CD4-positive, alpha-beta T cell treated with Interleukin-1 beta for 1 hour (primary cell): ENCODE measurements at places on chromosomes 6 and 20.

- DNase-seq, result no peak
These were observed 48.7 kb downstream of the NCOA7 start for GRCh38 chr6:125839471-125839870.

GRCh38 chr6:170028629-170029345 lies 262.1 kb downstream of the DLL1 start:
- DNase-seq, result no peak

DNA sequence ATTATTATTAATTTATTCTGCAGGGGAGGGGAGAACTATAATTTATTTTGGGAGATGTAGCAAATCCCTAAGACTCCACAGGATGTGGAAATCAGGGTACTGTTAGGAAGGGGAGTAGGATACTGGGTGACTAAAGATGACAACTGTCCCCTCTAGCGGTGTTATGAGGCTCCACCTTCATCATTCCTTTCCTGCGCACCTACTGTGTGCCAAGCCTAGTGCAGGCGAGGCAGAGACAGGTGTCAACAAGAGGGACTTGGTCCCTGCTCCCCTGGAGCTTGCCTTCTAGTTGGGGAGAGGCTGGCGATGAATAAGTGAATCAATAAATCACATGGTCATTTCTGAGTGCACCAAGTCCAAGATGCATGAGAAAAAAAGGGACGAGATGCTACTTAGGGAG lies 65.5 kb downstream of the STK35 start:
- no peak for DNase-seq

DNA sequence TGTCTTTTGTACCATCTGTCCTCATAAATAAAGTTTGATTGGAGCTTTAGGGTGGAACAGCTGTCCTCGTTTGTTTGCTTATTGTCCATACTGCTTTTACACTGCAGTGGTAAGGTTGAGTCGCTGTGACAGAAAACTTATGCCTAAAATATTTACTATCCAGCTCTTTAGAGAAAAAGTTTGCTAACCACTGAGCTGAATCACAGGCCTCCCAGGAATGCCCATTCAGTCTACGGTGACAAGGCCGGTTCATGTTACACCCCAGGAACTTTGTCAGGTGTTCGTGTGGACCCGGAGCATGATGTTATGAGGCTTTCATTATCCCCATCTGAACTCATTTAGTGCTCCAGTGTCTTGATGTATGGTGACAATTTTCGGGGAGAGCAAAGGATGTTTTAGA lies 401.1 kb downstream of the SAMD5 start:
- DNase-seq, result no peak

GRCh38 chr20:26209171-26209941 lies 512.7 kb upstream of the ZNF337 start:
- no peak for DNase-seq

DNA sequence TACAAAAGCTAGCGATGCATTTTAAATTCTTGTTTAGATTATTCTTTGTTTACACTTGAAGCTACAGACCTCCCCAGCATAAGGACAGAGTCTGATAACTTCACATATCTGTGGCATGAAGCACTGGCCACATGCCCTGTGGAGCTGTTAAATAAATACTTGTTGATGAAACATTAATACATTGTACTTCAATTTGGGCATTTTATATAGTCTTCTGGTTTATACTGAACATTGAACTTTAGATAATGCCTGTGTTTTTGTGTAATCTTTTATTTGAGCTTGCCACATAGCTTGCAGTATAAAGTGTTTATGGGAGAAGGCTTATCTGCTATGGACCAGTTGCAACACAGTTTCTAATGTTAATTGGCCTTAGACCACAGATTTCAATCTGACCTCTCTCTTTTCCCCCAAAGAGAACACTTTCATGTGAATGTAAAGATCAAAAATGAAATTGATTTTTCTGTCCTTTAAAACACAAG lies 48.2 kb downstream of the FRK start:
- DNase-seq, result no peak

DNA sequence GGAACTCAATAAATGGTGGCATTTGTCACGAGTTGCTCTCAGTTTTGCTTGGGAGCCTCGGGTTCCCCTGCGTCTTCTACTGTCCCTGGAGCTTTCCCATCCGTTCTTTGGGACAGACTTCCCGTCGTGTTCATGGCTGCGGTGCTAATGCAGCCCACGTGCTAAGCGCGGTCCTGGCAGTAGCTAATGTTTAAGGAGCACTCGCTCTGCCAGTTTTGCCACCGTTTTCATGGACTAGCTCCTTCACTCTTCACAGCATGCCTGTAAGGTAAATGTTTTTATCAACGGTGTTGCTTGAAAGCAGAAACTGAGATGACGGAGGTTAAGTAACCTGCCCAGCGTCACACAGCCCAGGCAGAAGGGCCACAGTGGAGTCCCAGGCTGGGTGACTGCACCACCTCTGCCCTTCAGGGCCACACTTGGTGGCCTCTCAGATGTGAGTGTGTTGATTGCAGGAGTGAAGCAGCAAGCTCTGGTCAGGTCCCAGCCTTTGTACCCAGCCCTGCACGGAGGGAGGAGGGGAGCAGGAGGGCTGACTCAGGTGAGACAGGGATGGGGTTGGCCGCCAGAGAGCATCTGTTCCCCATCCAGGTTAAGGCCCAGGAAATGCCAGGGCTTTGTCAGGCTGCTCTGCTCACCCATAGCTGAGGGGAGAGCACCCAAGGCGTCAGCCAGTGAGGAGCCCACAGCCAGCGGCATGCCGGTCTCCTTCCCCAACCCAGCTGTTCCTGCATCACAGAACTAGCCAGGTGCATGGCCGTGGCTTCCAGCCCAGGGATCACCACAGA lies 181.8 kb downstream of the ZMYND8 start:
- no peak for DNase-seq

DNA sequence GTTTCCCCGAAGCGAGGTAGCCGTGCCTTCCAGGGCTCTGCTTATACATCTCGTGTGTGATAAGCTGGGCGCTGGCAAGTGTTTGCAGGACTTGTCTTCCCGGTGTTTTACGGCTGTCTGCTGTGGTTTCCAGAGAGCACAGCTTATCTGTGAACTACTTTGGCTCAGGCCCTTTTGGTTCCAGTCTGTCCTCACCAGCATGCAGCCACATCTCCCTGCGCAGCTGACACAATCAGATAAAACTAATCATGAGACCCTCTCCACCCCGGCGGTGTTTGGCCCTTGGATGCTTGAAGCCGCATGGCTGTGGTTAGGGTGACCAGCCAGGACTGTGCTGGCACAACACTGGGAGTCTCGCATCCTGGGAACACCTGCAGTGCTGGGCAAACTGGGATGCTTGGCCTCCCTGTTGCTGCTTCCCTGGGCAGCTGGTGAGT lies 241.8 kb upstream of the FOXQ1 start:
- no peak for DNase-seq

GRCh38 chr20:1833728-1834726 lies 61.2 kb upstream of the SIRPA start:
- no peak for DNase-seq

DNA sequence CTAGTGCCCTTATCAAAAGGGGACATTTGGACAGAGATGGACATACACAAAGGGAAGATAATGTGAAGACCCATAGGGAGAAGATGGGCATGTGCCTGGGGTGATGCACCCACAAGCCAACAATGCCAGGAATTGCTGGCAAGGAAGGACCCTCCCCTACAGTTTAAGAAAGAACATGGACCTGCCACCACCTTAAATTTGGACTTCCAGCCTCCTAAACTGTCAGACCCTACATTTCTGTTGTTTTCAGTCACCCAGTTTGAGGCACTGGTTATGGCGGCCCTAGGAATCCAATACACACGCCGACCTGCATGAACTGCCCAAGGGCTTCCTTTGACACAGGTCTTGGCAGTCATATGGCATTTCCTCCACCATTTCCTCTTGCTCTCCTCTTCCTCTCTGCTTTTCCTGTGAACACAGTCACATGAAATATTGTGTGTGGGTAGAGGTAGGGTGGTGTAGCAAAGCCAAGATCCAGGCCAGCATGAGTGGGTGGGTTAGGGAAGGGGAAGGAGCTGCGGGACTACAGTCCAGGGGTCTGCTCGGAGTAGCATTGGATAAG lies 115.6 kb downstream of the ZDHHC14 start:
- no peak for DNase-seq

- no peak for DNase-seq
These were observed 44.2 kb upstream of the TBX18 start for GRCh38 chr6:84808491-84809061.

DNA sequence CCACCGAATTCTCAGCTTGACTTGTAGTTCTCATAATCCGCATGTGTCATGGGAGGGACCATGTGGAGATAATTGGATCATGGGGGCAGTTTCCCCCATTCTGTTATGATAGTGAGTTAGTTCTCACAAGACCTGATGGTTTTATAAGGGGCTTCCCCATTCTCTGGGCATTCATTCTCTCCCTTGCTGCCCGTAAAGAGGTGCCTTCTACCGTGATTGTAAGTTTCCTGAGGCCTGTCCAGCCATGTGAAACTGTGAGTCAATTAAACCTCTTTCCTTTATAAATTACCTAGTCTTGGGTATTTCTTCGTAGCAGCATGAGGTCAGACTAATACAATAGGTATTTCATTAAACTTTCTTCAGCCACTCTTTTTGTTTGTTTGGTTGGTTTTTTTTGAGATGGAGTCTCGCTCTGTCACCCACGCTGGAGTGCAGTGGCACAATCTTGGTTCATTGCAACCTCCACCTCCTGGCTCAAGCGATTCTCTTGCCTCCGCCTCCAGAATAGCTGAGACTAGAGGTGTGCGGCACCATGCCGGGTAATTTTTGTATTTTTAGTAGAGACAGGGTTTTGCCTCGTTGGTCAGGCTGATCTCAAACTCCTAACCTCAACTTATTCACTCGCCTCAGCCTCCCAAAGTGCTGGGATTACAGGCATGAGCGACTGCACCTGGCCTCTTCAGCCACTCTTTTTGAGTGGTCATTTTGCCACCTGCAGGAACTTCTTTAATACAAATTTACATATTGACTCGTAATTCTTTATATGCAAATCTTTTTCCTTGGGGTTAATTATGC lies 36.3 kb downstream of the GSTA2 start:
- no peak for DNase-seq

DNA sequence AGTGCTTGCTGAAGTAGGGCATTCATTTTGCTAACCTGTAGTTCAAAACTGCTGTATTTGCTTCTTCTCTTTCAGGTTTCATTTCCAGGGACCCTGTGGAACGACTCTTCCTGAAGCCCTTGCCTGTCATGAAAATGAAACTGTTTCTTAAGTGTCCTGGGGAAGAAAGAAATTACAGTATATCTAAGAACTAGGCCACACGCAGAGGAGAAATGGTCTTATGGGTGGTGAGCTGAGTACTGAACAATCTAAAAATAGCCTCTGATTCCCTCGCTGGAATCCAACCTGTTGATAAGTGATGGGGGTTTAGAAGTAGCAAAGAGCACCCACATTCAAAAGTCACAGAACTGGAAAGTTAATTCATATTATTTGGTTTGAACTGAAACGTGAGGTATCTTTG lies 3.4 kb upstream of the NOL7 start:
- no peak for DNase-seq

DNA sequence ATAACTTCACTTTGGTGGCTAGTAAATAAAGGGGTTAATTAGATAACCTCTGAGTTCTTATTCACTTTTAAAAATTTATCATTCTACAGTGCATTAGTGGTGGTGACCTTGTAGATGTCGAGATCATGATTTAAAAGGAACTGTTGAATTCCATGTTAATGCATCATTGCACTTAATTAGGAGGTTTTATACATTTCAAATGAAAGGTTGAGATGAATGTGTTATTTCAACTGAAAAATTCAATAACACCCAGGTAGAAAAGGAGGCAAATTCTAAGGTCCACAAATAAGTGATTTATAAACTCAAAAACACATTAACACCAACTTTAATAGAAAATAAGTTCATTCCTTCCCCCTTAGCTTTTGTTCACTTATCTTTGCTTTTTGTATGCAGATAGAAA lies 58.3 kb upstream of the TMEM170B start:
- DNase-seq, result no peak

DNA sequence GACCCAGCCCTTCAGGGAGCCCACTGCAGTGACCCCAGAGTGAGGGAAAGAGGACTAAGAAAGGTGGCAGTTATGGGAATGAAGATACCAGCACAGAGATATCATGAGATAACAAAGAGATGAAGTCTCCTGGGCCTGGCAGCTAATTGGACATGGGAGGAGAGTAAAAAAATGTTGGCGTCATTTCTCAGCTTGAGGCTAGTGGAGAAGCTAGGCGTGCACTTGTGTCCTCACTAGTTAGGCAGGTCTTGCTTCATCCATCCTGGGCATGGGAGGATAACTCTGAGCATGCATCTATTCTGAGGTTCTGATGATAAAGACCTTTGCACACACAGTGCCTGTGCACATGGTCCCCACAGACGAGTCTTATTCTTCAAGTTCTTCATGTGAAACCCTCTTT lies 4.1 kb upstream of the GFOD1 start:
- DNase-seq, result no peak

DNA sequence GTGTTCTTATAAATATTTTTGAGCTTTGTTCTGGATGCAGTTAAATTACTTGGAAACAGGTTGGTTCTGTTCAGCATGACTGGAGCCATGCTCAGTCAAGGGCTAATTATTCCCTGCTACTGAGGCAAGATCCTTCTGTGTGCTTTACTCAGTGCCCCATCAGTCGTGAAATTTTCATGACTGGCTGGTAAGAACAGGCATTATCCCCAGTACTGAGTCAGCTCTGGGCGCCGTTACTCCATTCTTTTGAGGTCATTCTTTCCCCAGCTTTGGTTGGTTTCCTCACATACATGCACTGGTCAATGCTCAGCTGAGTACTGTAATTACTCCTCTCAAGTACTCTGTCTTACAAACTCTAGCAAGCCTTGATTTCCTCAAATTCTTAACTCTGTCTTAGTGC lies 71.3 kb downstream of the CDKAL1 start:
- DNase-seq, result no peak

DNA sequence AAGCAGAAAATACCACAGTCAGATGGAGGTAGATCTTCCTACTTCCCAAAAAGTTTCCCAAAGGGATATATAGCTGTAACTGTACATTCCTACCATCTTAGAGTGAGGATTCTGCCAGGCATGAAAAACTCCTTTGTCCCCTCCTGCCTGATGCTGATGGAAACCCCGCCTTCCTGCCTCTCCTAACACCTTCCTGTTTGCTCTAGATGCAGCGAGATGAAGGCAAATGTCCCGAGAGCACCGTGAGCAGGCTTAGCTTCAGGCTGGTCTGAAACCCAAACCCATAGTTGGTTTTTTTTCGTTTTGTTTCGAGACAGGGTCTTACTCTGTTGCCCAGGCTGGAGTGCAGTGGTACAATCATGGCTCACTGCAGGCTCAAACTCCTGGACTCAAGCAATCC lies 55.6 kb downstream of the MYB start:
- no peak for DNase-seq

- DNase-seq, result no peak
These were observed 61.9 kb downstream of the CYP39A1 start for GRCh38 chr6:46590765-46591164.

- no peak for DNase-seq
These were observed 7.7 kb downstream of the CARMIL1 start for GRCh38 chr6:25286891-25287290.

GRCh38 chr20:23078351-23079015 lies 7.6 kb downstream of the CD93 start:
- DNase-seq, result no peak
